ENCODE measurements at places on chromosomes 4 and X.

DNA sequence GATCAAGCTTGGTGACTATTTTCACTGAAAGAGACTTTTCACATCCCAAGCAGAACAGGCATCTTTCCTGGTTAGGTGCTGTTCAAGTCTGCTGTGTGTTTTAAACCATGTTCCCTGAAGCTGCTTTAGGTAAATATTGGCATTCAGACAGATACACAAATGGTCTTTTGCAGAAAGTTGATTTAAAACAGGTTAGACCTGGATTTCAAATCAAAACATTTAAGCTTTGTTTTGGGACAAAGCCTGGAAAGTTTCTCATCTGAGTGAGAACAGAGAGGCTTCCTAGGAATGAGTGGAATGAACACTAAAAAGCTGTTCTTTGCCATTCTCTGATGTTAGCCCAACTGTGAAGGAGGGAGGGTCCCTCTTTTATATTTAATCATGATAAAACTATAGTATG is 10.1 kb downstream of the ANXA3 start:
- DNase-seq = no peak

GRCh38 chr4:101527188-101527587 is 179.9 kb upstream of the PPP3CA start:
- DNase-seq = no peak

- no peak for DNase-seq
Observed at GRCh38 chrX:139851730-139852129, 81.1 kb downstream of the ATP11C start.

- peak; percentile 69 for DNase-seq
Observed at GRCh38 chr4:144449611-144450010, 196.3 kb upstream of the HHIP start.

GRCh38 chr4:13371048-13371447 is 113.1 kb downstream of the RAB28 start:
- no peak for DNase-seq

- DNase-seq = no peak
Observed at GRCh38 chr4:8738471-8738931, 133.1 kb downstream of the HMX1 start.

GRCh38 chr4:143399113-143399949 is 62.7 kb downstream of the GAB1 start:
- DNase-seq = no peak

DNA sequence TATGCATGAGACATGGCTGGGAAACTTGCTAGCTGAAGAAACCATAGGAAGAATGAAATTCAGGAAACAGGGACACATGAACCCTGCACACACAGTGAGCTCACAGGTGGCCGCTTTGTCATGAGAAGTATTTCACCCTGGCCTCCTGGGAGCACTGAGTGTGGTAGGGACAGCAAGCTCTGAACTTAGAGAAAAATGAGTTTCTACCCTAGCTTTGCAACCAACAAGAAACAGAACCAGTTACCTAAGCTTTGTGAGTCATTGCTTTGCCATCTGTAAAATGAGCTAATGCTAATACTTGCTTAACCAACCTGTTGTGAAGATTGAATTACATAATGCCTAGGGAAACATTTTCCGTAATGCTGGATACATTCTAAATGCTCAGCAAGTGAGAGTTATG is 206.6 kb upstream of the HS3ST1 start:
- DNase-seq = no peak

DNA sequence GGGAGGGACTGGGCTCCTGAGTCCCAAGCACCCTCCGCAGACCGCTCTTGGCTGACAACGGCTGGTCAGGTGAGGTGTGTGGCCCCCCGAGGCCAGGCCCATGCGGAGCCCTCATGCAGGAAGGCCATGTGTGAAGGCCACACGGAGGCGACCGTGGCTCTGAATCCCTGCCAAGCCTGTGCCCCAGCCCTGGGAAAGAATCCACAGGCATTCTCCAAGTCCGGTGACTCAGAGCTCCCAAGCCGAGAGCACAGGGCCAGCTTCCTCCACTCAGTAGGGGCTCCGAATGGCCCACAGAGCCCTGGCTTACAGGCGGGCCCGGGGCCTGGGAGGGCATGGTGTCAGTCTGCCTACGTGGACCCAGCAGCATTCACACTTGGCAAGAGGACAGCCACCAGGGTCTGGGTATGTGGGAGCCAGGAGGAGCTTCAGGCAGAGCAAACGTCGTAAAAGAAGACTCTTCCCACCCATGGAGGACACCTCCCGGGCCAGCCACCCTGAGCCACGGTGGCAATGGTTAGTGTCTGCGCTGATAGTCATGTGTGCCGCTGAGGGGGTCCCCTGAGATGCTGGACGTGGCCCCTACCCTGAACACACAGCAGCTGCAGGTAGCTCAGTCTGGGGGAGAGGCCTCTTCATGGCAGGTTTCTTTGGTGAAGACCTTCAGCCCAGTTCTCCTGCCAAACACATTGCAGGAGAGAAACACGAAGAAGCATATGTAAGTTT is 105.7 kb downstream of the PSAPL1 start:
- DNase-seq = no peak

- DNase-seq = no peak
Observed at GRCh38 chrX:13547671-13548070, 21.7 kb upstream of the EGFL6 start.

GRCh38 chr4:187547316-187547715 is 448.3 kb upstream of the ZFP42 start:
- DNase-seq = peak; percentile 61

DNA sequence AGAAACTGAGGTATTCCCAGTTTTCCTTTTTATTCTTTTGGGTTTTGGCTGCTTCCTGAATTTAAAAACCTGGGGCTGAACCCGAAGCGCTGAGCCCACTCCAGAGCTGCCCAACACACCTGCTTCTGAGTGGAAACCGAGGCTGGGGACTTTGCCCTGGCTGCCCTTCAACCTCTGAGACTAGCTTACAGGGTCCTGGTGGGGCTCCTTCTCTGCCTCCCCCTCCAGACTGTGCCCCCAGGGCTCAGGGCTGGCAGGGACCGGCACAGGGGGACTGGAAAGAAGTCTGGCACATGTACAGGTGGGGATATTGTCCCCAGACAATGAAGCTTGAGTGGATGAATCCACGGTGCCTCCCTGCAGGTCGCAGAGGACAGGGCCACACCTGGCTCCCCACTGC is 240.4 kb upstream of the PSAPL1 start:
- no peak for DNase-seq

GRCh38 chrX:133258481-133258880 is 40.3 kb upstream of the TFDP3 start:
- no peak for DNase-seq

GRCh38 chr4:74038425-74039314 is at the start of gene CXCL3:
Gene CXCL3, minus strand, starts transcription at chr4:74038689. Its CDS starts 78 bp downstream, at chr4:74038611.
- peak; percentile 68 for DNase-seq

GRCh38 chr4:1684506-1685234 is 557 bp upstream of the FAM53A start:
- DNase-seq = peak; percentile 31

- DNase-seq = no peak
Observed at GRCh38 chr4:53307210-53307609, 58.7 kb downstream of the SCFD2 start.

DNA sequence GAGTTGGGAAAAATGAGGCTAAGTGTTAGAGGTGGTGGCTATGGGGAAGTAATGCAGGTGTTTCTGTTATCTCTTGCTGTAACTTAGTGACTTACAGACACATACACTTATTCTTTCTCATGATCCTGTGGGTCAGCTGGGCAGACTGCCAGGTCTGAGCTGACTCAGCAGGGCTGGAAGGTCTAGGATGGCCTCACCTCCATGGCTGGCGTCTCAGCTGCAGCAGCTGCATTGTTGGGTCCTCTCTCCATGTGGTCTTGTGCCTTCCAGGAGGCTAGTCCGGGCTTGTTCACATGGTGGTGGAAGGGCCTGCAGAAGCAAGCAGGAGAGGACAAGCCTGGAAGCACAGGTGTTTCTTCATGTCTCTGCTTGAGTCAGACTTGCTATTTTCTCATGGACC is 172.7 kb downstream of the NHS start:
- DNase-seq = no peak

DNA sequence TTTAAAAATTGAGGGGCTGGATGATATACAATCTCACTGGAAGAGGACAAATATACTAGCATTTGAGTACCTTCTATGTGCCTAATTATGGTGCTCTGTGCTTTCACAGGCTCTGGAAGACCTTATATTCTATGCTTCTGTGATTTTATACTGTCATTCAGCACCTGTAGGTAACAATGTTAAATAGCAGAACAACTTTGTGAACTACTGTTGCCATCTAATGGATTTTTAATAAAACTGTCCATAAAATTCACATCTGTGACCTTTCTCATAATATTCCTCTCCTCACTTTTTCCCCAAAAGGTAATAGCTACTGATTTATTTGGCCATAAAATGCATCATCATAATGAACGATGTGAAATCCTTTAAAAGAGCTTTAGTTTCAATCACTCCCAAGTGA is 21.9 kb downstream of the POU3F4 start:
- no peak for DNase-seq

DNA sequence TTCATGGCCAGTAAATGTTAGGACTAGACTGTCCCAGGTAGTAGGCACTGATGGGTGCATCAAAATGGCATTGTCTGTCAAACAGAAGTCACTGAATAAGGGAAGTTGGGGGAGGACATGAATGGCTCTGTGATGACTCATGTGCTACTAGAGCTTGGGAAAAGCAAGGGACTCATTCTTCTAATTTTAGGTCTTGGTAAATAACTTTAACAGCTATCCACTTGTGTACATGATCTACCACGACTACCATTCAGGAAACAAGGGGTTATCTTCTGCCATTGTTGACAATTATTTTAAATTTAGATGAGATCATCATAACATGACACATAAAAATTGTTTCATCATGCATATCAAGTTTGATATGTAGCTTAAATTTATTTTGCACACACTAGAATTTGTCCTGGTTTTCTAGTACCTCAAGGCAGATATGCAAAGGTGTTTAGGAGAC is 6.3 kb downstream of the AREG start:
- no peak for DNase-seq

DNA sequence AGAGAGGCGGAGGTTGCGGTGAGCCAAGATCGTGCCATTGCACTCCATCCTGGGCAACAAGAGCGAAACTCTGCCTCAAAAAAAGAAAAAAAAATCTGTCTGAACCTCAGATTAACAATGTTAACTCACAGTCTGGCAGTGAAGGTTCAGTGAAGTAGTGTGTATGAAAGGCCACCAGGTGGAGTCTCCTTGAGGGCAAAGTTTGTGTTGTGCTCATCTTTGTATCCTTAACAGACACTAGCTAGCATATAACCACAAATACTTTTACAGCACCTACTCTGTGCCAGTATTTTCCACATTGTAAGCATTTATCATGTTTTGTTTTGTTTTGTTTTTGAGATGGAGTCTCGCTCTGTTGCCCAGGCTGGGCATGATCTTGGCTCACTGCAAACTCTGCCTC is 46.0 kb upstream of the MGST2 start:
- no peak for DNase-seq

DNA sequence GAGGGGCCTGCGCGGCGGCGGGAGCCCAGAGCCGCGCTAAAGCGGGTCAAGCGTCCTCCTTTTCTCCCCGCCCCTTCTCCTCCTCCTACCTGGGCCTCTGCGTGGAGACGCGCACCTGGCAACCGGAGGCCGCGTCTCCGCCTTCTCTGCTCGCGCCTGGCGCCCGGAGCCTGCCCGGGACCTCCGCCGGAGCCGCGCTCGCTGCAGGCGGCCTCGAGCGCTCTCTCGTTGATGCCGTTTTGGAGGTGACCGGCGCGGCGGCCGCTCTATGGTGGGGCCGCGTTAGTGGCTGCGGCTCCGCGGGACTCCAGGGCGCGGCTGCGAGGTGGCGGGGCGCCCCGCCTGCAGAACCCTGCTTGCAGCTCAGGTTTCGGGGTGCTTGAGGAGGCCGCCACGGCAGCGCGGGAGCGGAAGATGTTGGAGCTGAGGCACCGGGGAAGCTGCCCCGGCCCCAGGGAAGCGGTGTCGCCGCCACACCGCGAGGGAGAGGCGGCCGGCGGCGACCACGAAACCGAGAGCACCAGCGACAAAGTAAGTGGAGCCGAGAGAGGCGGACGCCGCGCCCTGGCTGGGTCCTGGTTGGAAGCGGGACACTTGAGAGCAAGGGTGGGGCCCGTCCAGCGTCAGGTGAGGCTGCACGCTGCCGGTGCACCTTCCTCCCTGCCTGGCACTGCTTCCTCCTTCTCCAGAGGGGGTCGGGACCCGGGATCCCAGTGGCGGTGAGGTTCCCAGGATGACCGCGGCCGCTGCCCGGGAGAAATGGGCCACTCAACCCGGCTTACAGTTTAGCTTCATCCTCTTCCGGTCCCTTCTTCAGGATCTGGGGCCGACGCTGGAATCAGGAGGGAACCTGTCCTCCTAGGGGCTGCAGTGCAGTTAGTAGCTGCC is at the start of gene CDS1:
Gene CDS1 (plus strand): TSS at position 140 of the 888 bp plus-strand sequence. CDS start 275 bp downstream, at position 415.
- DNase-seq = peak; percentile 23

DNA sequence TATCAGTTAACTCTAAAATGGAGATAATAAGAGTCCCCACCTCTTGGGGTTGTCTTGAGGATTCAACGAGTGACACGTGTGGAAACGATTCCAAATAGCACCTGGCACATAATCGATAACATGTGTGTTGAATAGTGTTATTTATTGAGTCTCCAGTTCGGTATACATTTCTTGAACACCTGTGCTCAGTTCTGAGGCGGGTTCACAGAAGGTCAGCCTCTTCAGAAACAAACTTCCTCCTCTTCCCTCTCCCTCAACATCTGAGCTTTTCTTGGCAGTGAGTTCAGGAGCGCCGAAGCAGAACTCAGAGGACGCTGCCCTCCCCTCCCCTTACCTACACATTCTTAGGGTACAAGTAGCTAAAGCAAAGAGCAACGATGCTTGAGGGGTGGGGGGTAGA is 934 bp downstream of the PDHA1 start:
- DNase-seq = no peak

DNA sequence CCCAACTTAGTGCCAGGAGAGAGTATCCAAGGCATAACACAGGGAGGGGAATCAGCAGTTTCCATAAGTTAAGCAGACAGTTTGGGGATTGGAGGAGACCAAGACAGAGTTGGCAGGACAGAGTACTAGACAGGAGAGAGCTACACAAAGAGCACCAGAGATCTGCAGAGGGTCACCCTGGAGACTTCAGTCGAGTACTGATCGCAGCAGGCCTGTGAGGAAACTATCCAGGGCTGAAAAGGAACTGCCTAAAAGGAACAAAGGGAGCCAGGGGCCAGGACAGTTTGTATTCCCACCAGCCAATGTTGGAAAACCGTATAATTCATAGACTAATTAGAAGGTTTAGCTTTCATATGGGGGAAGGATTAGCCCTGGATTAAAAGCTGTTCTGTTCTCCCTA is 80.6 kb upstream of the ENPP6 start:
- DNase-seq = no peak

- DNase-seq = no peak
Observed at GRCh38 chrX:41688156-41688555, 617 bp upstream of the GPR34 start.

DNA sequence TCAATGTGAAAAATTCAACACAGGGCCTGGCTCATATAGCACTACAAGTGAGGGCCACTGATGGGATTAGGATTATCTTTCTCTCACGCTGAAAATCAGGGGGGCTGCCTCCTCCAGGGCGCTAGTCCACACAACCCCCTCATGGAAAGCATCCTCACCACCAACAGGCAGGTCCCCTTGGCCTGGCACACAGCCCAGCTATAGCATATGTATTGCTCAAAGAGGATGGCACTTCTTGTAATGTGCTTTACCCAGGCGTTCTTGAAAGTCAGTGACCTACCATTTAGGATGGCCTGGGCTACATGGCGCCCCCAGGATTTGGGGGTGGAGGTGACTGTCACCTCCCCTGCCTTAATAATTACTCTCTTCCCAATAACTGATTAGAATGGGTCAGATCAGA is 71.0 kb upstream of the LSM6 start:
- DNase-seq = no peak

Data from right hindlimb (tissue), 1 donor.